ENCODE measurements at places on chromosomes 3 and 15.

DNA sequence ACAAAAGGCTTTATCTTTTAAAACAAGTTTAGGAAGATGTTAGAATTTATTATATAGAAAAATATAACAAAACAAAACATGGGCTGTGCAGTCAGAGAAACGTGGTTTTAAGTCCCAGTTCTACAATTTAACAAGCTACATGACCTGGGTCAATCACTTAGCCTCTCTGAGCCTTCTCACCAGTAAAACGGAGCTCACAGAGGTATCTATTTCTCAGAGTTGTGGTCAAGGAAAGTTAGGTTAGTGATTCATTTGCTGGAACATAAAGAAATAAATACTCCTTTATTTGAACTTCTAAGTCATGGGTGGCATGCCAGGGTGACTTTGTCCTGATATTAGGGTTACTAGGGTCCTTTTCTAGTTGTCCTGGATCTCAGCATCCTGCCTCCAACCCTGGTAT is 10.8 kb upstream of the CCDC174 start:
- DNase-seq = no peak

- no peak for DNase-seq
Observed at GRCh38 chr3:49674497-49674983, 389 bp downstream of the APEH start.

DNA sequence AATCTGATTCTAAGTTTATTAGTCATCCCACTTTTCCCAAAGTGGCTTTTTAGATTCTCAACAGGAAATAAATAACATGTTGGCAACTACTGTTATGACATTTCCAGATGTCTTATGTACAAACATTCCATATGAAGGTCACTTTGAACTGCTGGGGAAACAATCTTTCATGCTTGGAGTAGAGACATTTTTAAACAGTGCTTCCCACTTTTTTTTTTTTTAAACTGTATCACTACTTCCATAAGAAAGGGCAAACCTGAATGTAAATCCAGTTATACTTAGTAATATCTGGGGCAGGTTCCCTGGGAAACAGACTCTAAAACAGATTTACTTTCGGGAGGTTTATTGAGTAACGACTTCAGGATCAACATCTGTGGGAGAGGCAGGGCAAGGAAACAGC is 473.8 kb downstream of the TAFA4 start:
- DNase-seq = no peak

DNA sequence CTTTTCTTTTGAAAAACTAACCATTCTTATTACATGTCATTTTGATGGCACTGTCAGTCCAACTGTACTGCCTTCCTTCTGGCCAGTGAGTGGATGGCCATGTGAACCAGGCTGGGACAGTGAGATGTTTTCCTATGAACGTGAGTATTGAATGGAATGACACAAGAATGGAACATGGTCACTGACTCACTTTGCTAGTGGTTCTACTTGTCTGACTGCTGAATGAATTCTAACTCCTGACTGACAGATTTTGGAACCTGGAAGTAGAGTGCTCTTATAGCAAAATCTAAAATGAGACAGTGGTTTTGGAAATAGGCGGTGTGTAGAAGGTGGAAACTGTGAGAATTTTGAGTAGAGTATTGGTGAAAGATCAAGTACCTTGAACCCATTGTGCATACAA is 606.9 kb upstream of the KCNMB2 start:
- DNase-seq = no peak

- no peak for DNase-seq
Observed at GRCh38 chr3:76024640-76025039, 239.3 kb upstream of the ZNF717 start.

- DNase-seq = no peak
Observed at GRCh38 chr3:134708671-134709070, 57.8 kb upstream of the KY start.

DNA sequence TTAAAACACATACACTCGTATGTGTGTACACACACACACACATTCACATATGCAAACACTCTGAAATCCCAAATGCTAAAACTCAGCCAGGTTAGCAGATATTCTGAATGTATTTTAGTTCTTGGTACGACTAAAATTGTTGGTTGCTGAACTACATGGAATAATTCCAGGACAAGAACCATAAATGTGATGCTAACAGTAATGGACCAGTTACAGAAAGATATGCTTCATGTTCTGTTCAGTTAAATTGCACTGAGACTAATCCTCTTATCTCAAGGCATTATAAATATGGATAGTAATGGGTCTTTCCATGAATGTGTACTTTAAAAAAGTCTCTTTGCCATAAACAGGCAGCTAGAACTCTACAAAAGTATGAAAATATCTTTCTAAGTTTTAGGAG is 113.3 kb downstream of the FRMD4B start:
- DNase-seq = no peak

DNA sequence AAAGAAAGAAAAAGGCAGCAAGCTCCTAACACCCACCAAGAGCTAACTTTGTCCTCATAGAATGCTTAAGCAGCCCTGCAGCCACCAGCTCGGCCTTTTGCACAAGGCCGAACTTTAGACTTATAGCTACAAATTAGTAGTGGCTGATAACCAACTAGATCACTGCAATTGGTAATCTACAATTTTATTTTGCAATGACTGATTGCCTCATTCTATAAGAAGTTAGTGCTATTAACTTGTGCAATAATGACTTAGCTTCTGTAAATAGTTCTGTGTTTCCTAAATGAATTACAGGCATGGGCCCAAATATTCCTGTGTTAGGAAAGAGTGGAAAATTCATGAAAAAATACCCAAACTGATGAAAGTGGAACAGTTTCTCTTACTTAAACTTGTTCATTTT is 284.8 kb upstream of the CFAP20DC start:
- no peak for DNase-seq

DNA sequence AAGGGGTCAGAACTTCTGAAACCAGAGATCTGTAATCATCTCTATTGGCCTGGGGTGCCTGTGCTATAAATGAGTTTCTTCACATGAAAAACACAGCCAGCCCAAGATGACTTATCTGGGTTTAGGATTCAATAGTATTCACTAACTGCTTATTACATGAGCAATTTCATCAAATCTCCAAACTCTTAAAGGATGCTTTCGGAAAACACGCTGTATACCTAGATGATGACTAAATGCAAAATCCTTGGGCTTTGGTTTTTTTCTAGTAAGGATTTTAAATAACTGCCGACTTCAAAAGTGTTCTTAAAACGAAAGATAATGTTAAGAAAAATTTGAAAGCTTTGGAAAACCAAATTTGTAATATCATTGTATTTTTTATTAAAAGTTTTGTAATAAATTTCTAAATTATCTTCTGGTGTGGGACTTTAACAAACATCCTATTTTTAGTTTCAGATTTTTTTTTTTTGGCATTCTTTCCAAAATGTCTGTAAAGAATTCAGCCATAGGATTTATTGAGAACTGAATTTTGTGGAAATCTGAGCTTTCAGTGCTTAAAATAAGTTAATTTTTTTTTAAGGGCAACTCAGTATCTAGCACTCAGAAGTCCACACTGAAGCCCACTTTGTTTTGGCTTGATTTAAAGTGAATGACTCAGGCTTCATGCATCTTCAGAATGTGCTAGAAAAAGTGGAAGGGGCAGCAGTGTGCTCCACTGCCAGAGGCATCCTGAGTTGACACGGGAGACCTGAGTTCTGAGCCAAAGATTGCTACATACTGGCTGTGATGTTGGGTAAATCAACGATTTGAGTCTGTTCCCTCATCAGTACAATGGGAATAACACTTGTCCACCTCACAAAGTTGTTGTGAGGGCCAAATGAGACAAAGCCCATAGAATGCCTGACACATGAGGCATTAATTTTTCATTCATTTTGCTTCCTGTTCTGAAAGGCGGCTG is 18.7 kb downstream of the TMEM43 start:
- no peak for DNase-seq

DNA sequence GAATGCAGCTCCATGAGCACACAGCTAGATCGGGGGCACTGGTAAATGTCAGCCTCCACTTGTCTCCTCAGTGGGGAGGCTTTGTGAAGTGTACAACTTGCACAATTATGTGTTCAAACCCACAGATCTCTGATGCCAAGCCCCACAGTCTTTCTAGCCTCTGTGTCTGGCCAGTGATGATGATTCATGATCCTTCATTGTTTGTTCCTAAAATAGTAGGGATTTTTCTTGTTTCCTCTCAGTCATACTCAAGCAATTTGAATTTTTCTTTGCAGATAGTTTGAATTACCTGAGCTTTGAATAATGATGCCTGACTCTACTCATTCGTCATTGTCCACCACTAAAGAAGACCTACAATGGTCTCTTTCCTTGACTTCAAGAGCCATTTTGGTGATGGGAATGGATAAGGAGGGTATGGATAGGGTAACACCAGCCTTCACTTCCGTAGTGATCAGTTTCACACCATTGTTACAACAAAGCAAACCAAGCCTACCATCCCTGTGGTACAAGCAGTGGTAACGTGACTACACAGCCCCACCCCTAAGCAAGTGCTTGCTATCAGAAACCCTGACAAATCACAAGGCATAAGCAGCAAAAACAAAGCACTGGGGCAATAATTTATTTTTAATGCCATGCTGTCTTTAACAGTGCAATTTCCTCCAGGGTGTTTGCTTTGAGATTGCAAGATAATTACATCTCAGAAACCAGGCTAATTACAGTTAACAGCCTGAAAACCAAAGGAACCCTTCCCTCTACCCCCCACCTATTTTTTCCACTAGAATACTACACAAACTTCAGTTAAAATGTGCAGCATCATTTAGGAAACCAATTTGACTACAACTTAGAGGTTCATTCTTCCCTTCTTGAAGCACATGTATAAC is 114.1 kb upstream of the PPP2R3A start:
- no peak for DNase-seq

DNA sequence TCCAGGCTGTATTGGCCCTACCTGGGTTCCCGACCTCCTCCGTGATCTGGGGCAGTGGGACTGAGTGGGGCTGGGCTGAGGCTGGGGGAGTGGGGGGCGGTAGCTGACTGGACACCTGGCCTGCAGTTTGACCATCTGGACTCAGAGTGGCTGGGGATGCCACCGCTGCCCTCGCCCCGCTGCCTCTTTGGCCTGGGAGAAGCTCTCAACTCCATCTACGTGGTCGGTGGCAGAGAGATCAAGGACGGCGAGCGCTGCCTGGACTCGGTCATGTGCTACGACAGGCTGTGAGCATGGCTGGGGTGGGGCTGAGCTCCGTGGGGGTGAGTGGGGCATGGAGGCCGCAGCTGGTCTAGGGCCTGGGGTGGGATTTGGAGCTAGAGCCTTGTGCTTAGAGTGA is 2.7 kb downstream of the KLHL40 start:
- no peak for DNase-seq

DNA sequence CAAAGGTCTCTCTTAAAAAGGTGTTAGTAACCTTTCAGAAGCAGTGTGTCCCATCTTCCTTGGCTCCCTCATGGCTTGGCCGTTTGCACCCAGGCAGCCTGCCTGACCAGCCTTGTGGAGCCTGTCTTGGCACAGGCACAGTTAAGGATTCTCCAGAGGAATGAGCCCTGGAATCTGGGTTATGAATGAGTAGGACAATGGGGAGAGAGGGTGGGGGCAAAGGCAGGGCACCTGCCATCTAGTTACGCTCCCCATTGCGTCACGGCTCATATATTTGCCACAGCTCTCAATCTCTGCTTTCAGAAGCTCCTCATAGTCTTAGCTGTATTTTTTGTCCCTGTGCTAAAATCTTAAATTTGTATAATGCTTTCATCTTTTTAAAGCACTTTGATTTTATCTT is 50.6 kb downstream of the WDR76 start:
- DNase-seq = no peak

GRCh38 chr3:143956838-143957237 is 14.8 kb upstream of the DIPK2A start:
- DNase-seq = no peak

GRCh38 chr15:64774629-64775493 is 528 bp downstream of the RBPMS2 start:
- no peak for DNase-seq

DNA sequence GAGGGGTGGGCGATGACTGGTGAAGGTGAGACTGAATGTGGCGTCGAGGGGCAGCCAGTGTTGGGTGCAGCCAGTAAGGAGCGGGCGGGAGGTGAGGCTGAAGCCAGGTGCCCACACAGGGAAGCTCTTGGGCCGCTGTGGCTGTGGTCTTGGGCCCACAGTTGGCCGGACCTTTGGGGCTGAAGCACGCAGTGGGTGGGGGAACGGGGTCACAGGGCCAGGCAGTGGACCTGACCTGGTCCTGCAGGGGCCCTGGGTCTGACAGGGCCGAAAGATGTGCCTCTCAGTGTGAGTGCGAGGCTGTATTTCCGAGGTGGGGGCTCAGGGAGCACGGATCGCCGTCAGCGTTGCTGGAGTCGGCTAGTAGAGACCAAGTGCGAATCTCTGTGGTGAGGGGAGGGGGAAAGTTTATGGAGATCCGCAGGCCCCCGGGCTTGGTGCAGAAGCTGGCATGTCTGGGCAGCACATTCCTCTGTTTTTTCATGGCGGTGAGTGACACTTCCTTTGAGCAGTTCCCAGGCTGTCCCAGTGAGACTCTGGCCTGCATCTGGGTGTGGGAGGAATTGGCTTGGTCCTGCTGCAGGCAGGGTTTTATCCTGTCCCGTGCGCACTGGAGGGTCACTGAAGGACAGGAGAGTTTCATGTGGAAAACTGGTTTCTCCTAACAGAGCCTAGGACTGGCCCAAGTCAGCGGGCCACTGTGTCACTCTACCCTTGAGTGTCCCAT is 100.8 kb downstream of the TMEM266 start:
- no peak for DNase-seq

- no peak for DNase-seq
Observed at GRCh38 chr3:112059497-112059896, 25.0 kb downstream of the TMPRSS7 start.

GRCh38 chr3:54877730-54878129 is 50.1 kb downstream of the LRTM1 start:
- DNase-seq = no peak

DNA sequence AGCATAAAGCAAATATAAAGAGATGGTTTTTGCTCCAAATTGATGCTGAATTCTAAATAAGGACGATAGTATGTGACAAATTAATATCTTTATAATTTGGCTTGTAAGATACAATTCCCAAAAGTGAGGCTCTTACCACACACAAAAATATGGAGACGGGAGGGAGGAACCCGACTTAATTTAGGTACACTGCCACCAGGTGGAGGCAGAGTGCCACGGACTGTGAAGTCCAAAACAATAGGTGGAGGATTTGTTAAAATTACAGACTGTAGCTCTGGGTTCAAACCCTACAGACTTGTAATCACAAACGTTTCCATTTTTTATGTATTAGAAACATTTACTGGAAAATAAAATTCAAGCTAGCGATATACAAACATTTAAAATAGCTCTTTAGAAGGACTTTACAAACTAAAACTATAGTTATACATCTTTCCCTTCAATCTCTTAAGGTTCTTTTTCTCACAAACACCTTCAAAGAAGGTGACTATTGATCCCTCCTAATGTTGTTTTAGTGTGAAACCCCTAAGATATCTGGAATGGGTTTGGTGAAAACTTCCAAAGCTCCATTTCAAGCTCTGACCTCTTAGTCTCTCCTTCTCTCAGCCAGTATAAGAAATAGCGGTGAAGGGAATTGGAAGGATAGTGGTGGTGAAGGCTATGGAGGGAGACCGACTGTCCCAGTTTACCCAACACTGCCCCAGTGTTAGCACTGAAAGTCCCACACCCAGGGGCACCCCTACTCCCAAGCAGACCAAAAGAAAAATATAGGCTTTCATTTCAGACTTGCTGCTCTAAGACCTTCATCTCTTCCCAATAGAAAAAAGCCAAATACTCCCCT is 89.7 kb downstream of the AQP9 start:
- DNase-seq = peak; percentile 33

Data from GDM1 (cell line).